ENCODE measurements at places on chromosomes 7 and 10. TPM values are rescaled to one million over a fixed set of nuclear protein-coding genes. Genes with fewer than 3 reads are reported as not detected.

The GPER1 gene
- 5.4 TPM for polyA plus RNA-seq

The FEZF1 gene
- not detected for polyA plus RNA-seq

The SEMA4G gene
- polyA plus RNA-seq: 48.1 TPM

The MYOF gene
- polyA plus RNA-seq: 32.8 TPM

The NHLRC2 gene
- polyA plus RNA-seq: 16.6 TPM

The GIMAP8 gene
- 8.2 TPM for polyA plus RNA-seq

The STEAP1 gene
- 11.5 TPM for polyA plus RNA-seq

The PARD3 gene
- 87.3 TPM for polyA plus RNA-seq

The FXYD4 gene
- polyA plus RNA-seq: not detected

The PCLO gene
- 7.6 TPM for polyA plus RNA-seq

The LRRC4 gene
- polyA plus RNA-seq: 8.4 TPM

The SYT15 gene
- polyA plus RNA-seq: 6.4 TPM

The SHH gene
- polyA plus RNA-seq: 3.1 TPM

Data from right renal cortex interstitium (tissue), 3 donors.